Activated CD4-positive, alpha-beta T cell treated with anti-CD3 and anti-CD28 coated beads, Interleukin-2, amount 10 ng/mL, durations not matched to agents 7 days and 5 days (primary cell): ENCODE measurements at places on chromosomes 2 and 18.

GRCh38 chr2:222577341-222577740 is 78.6 kb downstream of the FARSB start:
- DNase-seq: no peak

- no peak for DNase-seq
Observed at GRCh38 chr2:5433855-5434254, 258.3 kb upstream of the SOX11 start.

DNA sequence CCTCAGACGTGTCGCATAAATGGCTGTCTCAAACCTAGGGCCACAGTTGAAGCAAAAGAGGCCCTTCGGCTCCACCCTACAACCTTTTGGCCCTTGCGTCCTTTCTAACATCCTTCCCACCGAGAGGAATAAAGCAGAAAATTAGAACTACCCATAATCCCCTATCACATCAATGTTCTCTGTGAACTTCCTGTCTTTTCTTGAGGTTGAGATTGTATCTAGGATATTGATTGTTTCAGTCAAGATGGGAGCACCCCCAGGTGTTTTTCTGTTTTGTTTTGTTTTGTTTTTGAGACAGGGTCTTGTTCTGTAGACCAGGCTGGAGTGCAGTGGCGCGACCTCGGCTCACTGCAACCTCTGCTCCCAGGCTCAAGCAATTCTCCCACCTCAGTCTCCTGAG is 23.6 kb downstream of the INPP5D start:
- no peak for DNase-seq

- no peak for DNase-seq
Observed at GRCh38 chr2:113124984-113125855, 2.2 kb upstream of the IL1RN start.

- no peak for DNase-seq
Observed at GRCh38 chr18:53886058-53886457, 338.4 kb downstream of the MBD2 start.

GRCh38 chr18:7417727-7418126 is 149.4 kb upstream of the PTPRM start:
- no peak for DNase-seq

DNA sequence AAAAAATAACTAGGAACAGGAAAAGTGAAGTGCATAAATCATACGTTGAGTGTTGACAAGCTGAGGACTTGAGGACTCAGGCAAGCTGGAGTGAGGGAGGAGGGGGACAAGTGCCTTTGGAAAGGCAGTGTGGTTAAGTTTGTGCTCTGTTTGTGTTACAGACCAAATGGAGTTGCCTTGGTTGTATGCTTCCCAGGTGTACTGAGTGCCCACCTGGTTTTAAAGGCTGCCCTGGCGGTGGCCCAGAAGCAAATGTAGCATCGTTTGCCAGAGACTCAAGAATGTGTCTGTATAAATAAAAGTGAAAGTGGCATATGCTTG is 240.9 kb downstream of the PRKCE start:
- no peak for DNase-seq

DNA sequence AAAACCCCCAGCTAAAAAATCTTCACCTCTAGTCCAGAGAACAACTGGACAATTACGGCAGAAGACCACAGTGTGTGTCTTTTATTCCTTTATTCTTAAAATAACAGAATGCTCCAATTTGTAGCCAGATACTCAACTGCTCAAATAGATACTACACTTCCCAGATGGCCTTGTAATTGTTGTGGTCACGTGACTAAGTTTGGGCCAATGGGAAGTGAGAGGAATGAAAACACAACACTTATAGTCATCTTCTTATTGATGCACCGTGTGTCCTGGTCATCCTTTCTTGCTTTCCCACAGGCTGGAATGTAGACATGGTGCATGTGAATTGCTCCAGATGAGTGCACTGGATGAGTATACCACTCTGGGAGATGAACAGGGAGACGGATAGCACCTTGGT is 145.1 kb downstream of the CDC42EP3 start:
- no peak for DNase-seq

GRCh38 chr2:14720739-14721138 is 88.2 kb downstream of the LRATD1 start:
- no peak for DNase-seq

DNA sequence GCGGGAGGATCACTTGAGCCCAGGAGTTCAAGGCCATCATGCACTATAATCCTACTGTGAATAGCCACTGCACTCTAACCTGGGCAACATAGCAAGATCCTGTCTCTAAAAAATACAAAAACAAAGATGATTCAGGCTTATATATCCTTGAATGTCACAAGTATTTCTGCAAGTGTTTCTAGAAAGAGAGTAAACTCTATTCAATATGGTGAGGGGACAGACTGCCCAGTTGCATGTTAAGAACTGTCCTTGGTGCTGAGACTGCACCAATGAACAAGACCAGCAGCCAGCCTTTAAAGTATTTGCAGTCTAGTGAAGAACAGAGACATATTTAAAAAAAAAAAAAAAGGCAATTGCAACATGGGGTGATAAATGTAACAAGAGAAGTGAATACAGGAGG is 16.4 kb downstream of the MAP3K19 start:
- peak; percentile 9 for DNase-seq

- no peak for DNase-seq
Observed at GRCh38 chr18:42242758-42243157, 287.7 kb downstream of the PIK3C3 start.

GRCh38 chr18:50143886-50144285 is 51.1 kb downstream of the MYO5B start:
- no peak for DNase-seq

GRCh38 chr2:79219383-79219988 is 59.9 kb upstream of the REG3A start:
- DNase-seq: peak; percentile 33
